ENCODE measurements at places on chromosomes 1 and 21. TPM values are rescaled to one million over a fixed set of nuclear protein-coding genes. Genes with fewer than 3 reads are reported as not detected.
A peak's percentile ranks its signal among the peaks of the same experiment; 100 is the strongest.

GRCh38 chr1:4792565-4792964 lies 138.2 kb downstream of the AJAP1 start:
- H3K27ac ChIP-seq = no peak overlapping the region
- no peak for DNase-seq
- H3K4me1 ChIP-seq = no peaks in the 10 kb centered on the region
- H3K4me3 ChIP-seq = no peak overlapping the region
- H3K27me3 ChIP-seq = no peaks in the 10 kb centered on the region
- no peaks in the 10 kb centered on the region for H3K36me3 ChIP-seq

DNA sequence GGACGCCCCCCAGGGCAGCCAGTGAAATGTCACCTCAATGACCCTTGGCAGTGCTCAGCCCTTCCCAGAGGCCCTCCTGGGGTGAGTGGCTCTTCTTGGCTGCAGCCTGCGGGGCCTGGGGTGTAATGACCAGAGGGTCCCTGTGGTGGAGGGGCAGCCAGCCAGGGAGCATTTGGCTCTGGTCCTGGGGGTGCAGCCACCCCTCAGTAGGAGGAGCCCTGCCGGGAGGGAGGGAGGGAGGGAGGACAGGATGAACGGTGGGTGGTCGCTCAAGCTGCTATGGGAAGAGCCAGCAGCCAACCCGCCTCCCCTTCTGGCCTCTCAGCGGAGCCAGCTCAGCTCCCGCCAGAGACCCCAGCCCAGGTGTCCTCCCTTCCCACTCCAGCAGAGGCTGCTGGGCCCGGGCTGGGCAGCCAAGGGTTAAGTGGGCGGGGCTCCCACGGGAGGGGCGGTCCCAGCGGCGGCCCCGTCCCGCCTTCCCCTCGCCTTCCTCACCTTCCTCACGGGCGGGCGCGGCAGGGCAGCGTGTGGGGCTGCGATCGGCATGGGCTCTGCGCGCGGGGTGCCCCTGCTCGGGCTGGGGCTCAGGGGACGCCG lies 9.0 kb upstream of the PLCH2 start:
- H3K36me3 ChIP-seq = no peaks in the 10 kb centered on the region
- no peak for DNase-seq
- H3K27me3 ChIP-seq = peaks cover 30% of the 10 kb centered on the region
- no peaks in the 10 kb centered on the region for H3K4me1 ChIP-seq

- H3K27me3 ChIP-seq = peaks cover 18% of the 10 kb centered on the region
- no peak overlapping the region for H3K27ac ChIP-seq
- no peaks in the 10 kb centered on the region for H3K4me1 ChIP-seq
- peaks cover 12% of the 10 kb centered on the region for H3K36me3 ChIP-seq
Observed at GRCh38 chr1:27719286-27720251, 6.2 kb upstream of the FAM76A start.

GRCh38 chr1:233189526-233189925 lies 106.0 kb downstream of the PCNX2 start:
- H3K4me3 ChIP-seq = no peak overlapping the region
- no peak overlapping the region for H3K27ac ChIP-seq
- H3K27me3 ChIP-seq = no peaks in the 10 kb centered on the region
- no peak for DNase-seq
- H3K36me3 ChIP-seq = peaks cover 30% of the 10 kb centered on the region
- H3K4me1 ChIP-seq = peaks cover 7% of the 10 kb centered on the region

GRCh38 chr1:236175642-236176336 lies 33.5 kb downstream of the GPR137B start:
- H3K27ac ChIP-seq = no peak overlapping the region
- H3K27me3 ChIP-seq = peaks cover 3% of the 10 kb centered on the region
- DNase-seq = no peak
- H3K4me1 ChIP-seq = peaks cover 7% of the 10 kb centered on the region
- H3K36me3 ChIP-seq = no peaks in the 10 kb centered on the region

GRCh38 chr1:21630571-21631343 lies 38.4 kb downstream of the RAP1GAP start:
- H3K27ac ChIP-seq = no peak overlapping the region
- H3K36me3 ChIP-seq = no peaks in the 10 kb centered on the region
- H3K27me3 ChIP-seq = peaks cover 41% of the 10 kb centered on the region
- DNase-seq = no peak
- H3K4me1 ChIP-seq = no peaks in the 10 kb centered on the region

GRCh38 chr1:100866041-100866900 lies 28.4 kb downstream of the EXTL2 start:
- H3K36me3 ChIP-seq = no peaks in the 10 kb centered on the region
- no peaks in the 10 kb centered on the region for H3K27me3 ChIP-seq
- peak; percentile 3 for DNase-seq
- peaks cover 8% of the 10 kb centered on the region for H3K4me1 ChIP-seq
- H3K4me3 ChIP-seq = no peak overlapping the region

DNA sequence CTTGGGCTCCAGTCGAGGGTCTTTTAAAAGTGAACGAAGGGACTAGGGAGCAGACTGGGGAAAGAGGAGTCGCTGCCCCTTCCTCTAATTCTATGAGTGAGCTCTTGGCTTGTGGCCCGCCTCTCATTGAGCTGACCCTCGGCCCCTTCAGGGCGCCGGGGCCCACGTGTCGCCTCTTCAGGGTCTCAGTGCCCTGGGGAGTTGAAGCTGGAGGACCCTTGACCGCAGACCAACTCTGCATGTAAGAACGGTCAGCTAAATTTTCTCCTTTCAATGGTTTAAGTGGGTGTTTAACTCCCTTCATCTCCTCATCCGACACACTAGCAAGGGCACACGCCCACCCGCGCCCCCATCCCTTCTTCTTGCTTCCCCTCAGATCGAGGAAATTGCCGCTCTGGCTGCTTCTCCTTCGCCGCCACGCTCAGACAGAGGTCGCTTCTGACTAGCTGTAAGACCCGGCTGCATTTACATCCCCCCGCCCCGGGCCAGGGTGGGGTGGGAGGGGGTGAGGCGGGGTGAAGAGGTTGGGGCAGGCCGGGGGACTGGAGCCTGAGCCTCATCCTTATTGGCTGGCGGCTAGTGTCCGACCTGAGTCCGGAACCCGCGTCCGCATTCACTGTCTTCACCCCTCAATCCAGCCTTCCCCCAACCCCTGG lies 10.9 kb downstream of the NR5A2 start:
- H3K4me3 ChIP-seq = peak overlapping the region; percentile 73
- peaks cover 64% of the 10 kb centered on the region for H3K27me3 ChIP-seq
- DNase-seq = no peak
- 0 out of 2 replicates have a peak, but pooled peaks cover 5% of the 10 kb centered on the region for H3K36me3 ChIP-seq
- peaks cover 20% of the 10 kb centered on the region for H3K4me1 ChIP-seq
- no peak overlapping the region for H3K27ac ChIP-seq

DNA sequence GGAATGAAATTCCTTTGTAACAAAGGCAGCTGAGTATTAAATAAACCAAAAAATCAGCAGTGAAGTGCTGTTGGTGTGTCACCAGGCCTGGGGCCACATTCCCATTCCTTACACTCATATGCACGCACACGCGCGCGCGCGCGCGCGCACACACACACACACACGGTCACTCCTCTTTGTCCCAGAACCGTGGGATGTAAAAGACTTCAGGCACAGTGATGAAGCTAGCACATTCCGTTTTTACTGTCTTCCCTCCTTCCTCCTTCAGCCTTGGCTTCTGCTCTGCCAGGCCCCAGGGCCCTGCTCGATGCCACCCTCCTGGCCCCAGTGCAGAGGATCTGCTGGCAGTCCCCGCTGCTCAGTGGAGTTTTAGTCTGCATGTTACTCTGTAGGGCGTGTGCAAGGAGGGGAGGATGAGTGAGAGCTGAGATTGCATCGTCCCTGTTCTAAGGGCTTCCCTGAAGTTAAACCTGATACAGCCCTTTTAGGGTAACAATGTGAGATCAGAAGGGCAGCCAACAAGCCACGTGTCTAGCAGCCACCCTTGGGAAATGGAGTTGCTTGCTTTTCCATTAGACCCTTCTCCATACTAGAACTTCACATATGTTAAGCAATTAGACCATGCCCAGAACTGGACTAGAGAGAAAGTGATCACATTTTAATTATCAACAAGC lies 71.7 kb upstream of the WDR26 start:
- no peak overlapping the region for H3K27ac ChIP-seq
- H3K36me3 ChIP-seq = no peaks in the 10 kb centered on the region
- no peak overlapping the region for H3K4me3 ChIP-seq
- peaks cover 83% of the 10 kb centered on the region for H3K4me1 ChIP-seq
- DNase-seq = no peak
- no peaks in the 10 kb centered on the region for H3K27me3 ChIP-seq

DNA sequence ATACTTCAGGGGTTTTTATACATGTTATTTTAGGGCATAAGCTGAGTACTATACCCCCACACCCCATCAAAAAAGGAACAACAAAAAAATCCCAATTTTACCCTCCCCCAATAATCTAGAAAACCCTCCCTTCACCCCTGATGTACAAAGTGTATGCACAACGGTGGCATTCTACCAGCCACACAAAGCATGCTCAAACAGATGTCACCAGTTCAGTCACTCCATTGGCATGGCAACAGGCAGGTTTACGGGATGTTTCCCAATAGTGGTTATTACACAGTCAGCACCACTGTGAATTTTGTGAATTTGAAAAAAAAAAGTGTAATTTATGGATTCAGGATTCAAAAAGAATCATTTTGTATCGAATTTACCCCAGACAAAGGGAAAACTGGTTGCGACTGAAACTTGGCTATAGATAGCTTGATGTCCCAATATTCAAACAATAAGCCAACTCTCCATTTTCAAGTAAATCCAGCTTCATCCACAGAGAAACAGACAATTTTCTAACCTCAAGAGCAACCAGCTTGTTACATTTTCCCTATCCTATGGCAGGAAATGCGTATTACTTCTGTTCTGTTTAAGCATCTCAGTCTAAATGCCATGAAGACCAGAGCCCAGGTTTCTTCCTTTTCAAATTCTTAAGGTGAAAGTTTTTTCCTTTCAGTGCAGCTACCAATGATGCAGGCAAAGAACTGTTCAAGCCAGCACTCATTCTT lies 34.0 kb upstream of the SLC45A3 start:
- H3K27me3 ChIP-seq = no peaks in the 10 kb centered on the region
- H3K27ac ChIP-seq = peak overlapping the region; percentile 70
- H3K4me1 ChIP-seq = peaks cover 39% of the 10 kb centered on the region
- no peak overlapping the region for H3K4me3 ChIP-seq
- DNase-seq = peak; percentile 51

DNA sequence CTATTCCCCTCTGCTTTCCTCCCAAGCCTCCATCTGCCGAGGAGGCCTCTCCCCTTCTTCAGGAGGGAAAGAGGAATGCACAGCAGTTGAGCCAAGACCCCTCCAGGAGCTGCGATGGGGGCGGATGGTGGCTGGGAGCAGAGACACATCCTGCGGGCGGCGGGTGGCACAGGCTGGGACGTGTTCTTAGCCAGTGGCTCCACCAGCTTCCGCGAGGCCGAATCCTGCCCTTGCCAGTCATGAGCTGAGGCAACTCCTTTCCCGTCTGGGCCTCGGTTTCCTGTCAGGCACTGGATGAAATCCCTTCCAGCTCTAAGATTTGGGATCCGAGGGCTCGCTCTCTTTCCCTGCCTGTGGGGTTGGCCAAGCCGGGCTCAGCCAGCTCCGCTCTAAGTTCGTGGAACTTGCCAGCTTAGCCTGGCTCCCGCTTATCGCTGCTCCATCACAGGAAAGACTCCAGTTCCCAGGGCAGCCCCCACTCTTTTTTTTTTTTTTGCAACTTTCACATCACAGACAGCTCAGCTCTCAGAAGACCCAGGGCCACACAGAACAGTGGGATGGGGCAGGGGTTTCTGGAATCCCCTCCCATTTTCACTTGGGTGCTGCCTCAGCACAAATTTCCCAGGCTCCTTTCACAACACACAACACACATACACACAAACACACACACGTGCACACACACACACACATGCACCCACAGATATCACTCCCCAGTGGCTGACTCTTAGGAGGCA lies 506 bp downstream of the MYOM3 start:
- DNase-seq = no peak
- peaks cover 30% of the 10 kb centered on the region for H3K4me1 ChIP-seq
- no peaks in the 10 kb centered on the region for H3K36me3 ChIP-seq
- peak overlapping the region; percentile 67 for H3K4me3 ChIP-seq
- no peak overlapping the region for H3K27ac ChIP-seq

DNA sequence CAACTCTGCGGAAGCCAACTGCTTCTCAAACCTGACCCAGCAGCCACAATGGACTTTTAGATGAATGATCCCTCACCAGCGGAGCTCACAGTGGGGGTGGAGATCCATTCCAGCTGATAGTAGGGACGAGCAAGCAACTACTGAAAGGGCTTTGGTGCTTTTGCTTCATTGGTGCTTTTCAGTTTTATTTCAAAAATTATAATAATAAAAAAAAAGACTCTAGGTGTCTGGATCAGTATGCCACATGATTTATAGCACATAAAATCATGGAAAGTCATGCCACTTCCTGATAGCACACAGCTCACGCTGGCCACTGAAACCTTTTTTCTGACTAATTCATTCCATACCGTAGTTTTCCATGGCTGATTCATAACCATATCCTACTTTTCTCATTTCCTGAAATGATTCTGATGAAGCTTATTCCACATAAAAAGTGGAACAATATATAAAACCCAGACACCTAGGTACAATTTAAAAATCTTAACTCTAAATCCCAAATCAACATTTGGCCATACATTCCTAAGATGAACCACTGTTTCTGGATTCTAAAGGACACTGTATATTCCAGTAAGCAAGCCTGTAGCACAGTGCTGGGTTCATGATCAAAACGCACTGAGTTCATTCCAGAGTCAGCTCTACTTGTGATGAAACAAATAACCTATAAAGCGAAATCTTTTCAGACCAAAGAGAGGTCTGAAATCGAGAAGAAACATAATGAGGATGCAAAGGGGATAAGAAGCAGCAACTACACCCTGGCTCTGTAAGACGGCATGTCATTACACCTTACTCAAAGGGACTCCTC lies 41.3 kb upstream of the KCNE1 start:
- peaks cover 31% of the 10 kb centered on the region for H3K36me3 ChIP-seq
- no peaks in the 10 kb centered on the region for H3K27me3 ChIP-seq
- DNase-seq = peak; percentile 82
- peak overlapping the region; percentile 85 for H3K4me3 ChIP-seq
- peak overlapping the region; percentile 97 for H3K27ac ChIP-seq
- H3K4me1 ChIP-seq = peaks cover 59% of the 10 kb centered on the region

GRCh38 chr21:43313939-43314405 lies 113.0 kb downstream of the SIK1 start:
- H3K4me1 ChIP-seq = peaks cover 4% of the 10 kb centered on the region
- DNase-seq = no peak

Gene MANEAL
- total RNA-seq = 9.8 TPM

Gene AADACL3
- not detected for total RNA-seq

Gene LRRC38
- total RNA-seq = not detected

Gene UBL4B
- total RNA-seq = 1.8 TPM

Gene CACNA1S
- not detected for total RNA-seq

Gene CD52
- not detected for total RNA-seq

Gene TCHH
- not detected for total RNA-seq

Gene BSND
- not detected for total RNA-seq

Data from HFFc6 (cell line).